Activated CD4-positive, alpha-beta T cell treated with anti-CD3 and anti-CD28 coated beads, Interleukin-2, amount 50 U/mL, for 4 hours (primary cell): ENCODE measurements at places on chromosomes 6 and 20.

- peak; percentile 26 for DNase-seq
Observed at GRCh38 chr20:2387180-2387577, 6.5 kb downstream of the TGM6 start.

GRCh38 chr6:116280933-116281316, 1.2 kb upstream of the TSPYL1 start:
- DNase-seq, result no peak

DNA sequence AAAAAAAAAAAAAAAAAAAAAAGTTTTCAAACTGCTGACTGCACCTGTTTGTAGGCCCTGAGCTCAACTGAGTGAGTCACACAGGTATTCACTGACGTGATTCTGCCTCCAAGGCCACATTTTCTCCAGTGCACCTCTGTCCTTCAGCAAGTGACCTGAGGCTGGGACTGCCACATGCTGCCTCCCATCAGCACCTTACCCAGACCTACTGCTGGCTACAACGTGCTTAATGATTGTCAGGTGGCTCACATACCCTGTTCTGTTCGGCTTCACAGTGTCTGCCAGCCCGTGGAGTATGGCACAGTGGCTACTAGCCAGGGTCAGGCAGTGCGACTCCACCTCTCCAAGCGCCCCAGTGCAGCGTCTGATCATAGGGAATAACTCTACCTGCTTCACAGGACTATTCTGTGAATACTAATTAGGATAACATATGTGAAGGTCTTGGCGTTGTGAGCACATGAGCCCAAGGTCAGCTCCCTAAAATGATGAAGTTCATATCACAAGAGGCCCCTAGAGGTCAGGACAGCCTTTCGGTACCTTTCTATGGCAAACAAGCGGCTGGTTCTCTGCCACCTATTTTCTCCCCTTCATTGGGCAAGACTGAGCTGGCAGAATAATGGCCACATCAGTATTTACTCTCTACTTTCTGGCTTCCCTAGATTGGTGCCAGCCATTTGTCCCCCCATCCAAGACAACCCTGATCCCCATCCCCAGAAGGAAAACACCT, 28.1 kb downstream of the RIPOR3 start:
- no peak for DNase-seq

GRCh38 chr6:128520436-128521281, at the start of gene PTPRK:
PTPRK (minus strand) TSS chr6:128520599; CDS start chr6:128520358, 241 bp downstream.
- peak; percentile 86 for DNase-seq

GRCh38 chr20:37734228-37734985, 40.6 kb downstream of the CTNNBL1 start:
- DNase-seq, result no peak

DNA sequence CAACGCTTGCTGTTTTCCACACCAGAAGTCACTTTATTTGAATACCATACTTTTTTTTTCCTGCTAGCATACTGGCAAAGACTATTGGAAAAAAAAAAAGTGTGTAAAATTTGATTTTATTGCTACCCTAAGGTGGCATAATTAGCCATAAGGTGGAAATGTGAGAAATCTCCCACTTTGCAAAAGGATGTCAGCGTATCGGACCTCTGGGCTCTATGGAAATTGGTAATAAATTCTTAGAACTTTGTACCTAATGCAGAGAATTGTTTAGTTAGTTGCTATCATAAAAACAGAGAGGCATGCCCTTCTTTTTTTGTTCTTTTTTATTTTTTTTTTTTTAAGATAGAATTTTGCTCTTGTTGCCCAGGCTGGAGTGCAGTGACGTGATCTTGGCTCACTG, 63.7 kb upstream of the GMDS start:
- no peak for DNase-seq

- no peak for DNase-seq
Observed at GRCh38 chr6:11878735-11879134, 100.1 kb upstream of the ADTRP start.

- no peak for DNase-seq
Observed at GRCh38 chr6:46893648-46894047, 28.1 kb downstream of the ADGRF5 start.

DNA sequence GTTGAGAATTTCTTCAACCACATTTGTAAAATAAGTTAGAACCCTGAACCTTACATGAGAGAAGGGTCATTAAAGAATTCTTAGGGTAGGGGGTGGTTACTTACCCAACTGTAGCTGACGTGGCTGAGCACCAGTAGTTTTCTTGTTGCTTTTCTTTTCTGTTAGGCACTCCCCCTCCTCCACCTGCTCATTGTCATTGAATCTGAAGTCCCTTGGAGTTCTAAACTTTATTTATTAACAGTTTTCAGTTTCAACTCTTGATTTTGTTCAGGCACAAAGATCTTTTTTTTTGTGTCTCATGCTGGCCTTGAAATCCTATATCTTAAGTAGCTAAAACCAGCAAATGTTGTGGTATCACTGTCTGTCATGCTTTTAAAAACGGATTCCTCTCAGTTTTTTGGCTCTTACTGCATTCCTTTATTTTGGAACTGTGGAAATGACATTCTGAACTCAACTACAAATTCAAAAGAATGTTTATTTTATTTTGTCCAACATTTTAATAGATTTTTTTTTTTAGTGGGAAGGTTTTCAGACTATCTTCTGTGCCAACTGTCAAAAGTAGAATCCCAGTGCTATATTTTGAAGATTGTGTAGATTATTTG, 465.2 kb downstream of the PHF3 start:
- DNase-seq, result no peak

- no peak for DNase-seq
Observed at GRCh38 chr6:56552187-56553130, 90.2 kb downstream of the DST start.

DNA sequence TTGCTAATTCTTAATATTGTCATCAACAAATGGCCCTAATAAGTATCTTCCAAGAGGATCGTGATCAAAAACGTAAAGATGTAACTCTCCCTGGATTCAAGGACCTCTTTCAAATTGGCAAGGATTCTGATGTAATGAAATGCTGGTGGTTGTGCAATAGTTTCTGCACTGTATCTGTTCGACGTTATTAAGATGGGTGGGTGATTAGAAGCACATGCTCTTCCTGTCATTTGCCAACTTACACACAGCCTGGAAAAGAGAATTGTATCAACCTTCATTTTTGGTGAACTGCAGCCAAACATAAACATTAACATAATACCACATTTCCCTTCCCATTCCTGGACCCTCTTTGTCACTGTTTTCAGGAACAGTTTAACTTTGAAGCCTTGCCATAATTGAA, 9.8 kb downstream of the FOXQ1 start:
- DNase-seq, result no peak

GRCh38 chr6:13649393-13649792, 34.3 kb downstream of the NOL7 start:
- DNase-seq, result no peak

DNA sequence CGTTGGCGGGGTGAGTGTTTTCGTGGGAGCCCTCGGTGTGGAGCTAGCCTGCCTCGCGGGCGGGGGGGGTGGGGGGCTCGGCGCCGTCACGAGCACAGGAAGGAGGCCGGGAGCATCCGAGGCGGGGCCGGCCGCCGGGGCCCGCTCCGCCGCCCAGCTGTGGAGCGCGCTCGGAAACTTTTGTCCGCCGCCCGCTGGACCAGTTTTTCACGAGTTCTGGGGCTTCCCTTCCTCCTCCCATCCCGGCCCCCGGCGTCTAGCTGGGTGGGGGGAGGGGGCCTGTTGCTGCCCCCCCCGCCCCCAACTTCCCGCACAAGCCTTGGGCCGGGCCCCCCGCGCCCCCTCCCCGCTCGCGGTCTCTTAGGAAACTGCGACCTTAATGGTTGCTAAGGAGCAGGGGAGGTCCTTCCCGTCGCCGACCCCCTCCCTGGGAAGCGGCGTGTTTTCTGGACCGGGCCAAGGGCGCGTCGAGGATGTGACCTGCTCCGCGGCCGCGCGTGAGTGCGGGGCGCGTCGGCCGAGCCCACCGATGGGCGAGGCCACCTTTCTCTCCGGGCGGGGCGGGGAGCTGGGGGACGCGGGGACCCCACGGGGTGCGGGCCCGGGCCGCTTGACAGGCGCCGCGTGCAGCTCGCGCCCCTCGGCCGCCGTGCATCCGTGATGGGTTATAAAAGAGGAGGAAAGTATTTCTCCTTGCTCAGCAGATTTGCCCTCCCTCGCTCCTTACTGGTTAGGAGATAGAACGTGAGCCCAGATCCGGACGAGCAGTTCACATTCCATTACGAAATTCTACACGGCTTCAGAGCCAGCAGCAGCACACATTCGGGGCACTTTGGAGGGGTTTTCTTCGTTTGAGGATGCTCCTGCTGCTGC, 1.4 kb downstream of the RREB1 start:
- DNase-seq, result peak; percentile 21

GRCh38 chr6:12013307-12013719, 1.2 kb downstream of the HIVEP1 start:
- DNase-seq, result no peak

DNA sequence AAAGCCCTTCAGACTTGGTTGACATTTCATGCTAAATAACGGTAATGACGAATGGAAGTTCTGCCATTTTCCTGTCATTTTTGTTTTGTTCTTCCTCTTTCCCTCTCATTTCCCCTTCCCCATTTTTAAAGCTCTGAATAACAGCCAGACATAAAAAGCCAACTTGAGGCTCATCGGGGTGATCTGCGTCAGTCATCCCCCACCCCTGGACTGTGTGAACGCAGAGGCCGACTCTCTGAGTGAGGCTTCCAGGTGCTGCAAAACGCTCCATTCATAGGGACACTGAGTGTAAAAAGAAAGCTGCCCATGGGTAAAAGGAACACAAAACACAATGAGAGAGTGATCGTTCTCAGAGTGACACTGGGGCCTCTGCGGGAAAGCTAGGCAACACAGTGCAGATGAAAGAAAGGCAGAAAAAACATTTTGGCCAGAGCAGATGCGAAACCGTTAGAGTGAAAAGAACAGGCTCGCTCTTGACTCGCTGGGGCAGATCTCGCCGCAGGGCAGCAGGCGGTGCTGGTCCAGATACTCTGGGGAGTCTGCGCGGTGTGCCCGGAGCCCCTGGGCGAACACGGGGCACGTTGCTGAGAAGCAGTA, 684.8 kb downstream of the QKI start:
- DNase-seq, result no peak

- DNase-seq, result no peak
Observed at GRCh38 chr6:130269969-130270635, 47.4 kb upstream of the SAMD3 start.

- peak; percentile 35 for DNase-seq
Observed at GRCh38 chr20:25470045-25470444, 62.6 kb downstream of the GINS1 start.

GRCh38 chr6:144745439-144745838, 460.3 kb downstream of the UTRN start:
- no peak for DNase-seq

- DNase-seq, result no peak
Observed at GRCh38 chr6:13763740-13764381, 50.5 kb downstream of the MCUR1 start.

DNA sequence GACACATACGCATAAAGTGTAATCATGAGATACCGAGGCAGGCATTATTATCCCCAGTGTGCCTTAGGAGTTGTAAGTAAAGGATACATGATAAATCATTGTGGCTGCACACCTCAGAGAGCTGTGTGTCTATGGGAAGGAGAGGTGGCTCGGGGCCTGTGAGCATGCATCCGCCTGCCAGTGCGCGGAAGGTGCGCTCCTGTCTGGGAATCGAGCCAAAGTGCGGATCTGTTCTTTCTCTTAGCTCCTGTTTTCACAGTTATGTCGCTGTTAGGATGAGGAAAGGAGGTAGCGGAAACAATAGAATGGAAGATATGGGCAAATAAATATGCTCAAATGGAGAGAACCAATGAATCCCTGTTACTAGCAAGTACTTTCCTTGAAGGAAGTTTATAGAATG, 98.0 kb downstream of the ANKRD6 start:
- DNase-seq, result no peak

DNA sequence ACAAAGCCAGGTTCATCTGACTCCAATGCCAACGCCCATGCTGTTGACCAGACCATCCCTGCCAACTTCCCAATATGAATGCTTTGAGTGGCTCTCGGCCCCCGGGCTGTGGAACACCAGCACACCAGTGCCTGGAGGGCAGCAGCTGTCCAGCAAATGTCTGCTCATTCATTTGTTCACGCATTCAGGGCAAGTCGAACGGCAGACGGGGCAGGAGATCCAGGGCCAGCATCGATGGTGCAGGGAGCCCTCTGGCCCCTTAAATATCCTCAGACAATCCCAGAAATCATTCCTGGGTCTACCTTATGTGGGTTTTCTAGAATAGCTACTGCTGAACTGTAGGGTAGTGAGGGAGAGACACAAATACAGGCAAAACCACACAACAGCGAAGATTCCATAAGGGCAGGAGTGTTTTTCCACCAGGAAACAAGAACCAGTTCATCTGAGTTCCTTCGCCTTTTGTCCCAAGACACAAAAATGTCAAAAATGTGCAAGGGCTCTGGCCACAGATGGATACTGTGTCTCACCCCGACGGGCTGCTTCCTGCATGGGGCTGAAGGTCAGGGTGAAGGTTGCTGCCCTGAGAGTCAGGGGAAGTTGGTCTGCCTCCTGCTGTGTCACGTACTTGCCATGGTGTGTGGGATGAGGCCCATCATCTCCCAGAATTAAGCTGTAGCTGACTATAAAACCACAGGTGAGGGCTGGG, 15.5 kb downstream of the RIPOR3 start:
- DNase-seq, result no peak

DNA sequence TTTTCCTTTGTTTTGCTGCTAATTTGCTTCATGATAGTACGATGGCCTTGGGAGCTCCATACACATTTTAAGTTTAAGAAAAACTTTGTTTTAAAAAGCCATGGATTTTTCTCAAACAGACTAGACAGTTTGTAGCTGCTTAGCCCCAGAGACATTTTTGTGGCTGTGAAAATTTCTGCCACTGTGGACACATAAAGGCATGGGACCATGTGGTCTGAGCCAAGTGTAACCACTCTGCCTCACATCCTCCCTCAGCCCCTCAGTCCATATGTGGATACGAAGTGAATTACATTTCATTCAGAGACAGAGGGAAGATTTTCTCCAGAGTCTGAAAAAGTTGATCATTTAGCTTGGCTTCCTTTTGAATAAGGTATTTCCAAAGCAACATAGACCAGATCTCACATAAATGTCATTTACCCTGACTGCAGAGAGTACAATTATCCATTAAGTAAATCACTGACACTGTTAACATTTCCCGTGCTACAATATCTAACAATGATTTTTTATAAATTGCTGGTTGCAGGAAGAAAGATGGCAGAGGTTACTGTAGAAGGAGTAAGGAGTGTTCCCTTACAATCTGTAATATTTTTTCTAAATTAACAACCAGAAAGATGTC, 87.4 kb downstream of the GJA1 start:
- DNase-seq, result no peak

GRCh38 chr6:21079468-21080048, 514.0 kb upstream of the SOX4 start:
- DNase-seq, result no peak
